ENCODE measurements at places on chromosomes 12 and 14.
A peak's percentile ranks its signal among the peaks of the same experiment; 100 is the strongest.

- no peak for DNase-seq
Measured at GRCh38 chr14:82438436-82438835, 904.8 kb upstream of the SEL1L start.

DNA sequence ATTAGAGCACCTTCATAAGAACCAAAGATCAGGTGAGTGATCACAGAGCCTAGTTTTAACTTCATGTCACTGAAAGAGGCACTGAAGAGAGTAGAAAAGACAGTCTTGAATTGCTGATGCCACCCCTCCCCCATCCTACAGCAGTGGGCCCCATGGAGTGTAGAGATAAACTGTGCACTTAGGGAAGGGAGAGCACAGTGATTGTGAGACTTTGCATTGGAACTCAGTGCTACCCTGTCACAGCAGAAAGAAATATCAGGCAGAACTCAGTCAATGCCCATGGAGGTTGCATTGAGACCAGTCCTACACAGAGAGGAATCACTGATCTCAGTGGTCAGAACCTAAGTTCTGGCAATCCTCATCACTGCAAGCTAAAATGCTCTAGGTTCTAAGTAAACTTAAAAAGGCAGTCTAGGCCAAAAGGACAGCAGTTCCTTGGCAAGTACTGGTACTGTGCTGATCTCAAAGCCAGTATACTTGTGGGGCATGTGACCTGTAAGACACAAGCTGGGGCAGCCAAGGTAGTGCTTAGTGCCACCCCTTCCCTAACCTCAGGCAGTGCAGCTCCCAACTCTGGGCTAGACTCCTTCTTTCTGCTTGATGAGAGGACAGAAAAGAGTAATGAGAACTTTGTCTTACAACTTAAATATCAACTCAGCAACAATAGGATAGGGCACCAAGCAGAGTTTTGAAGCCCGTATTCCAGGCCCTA lies 94.1 kb downstream of the FSCB start:
- no peak for DNase-seq

DNA sequence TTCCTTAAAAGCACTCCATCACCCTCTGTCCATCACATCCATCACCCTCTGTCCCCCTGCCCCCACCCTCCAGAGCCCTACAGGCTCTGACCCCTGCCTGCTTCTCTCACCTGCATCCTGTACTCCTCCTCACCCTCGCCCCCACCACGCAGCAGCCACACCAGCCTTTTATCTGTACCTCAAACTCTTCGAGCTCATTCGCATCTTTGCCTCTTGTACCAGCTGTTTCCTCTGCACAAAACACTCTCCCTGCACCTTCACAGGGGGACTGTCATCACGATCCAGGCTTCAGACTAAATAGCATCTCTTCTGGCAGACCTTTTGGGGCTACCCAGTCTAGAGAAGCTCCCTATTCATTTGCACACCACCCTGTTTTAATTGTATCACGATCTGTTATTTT lies 24.1 kb downstream of the TMEM229B start:
- no peak for DNase-seq

- DNase-seq: no peak
Measured at GRCh38 chr12:120196363-120196762, 1.8 kb upstream of the GCN1 start.

DNA sequence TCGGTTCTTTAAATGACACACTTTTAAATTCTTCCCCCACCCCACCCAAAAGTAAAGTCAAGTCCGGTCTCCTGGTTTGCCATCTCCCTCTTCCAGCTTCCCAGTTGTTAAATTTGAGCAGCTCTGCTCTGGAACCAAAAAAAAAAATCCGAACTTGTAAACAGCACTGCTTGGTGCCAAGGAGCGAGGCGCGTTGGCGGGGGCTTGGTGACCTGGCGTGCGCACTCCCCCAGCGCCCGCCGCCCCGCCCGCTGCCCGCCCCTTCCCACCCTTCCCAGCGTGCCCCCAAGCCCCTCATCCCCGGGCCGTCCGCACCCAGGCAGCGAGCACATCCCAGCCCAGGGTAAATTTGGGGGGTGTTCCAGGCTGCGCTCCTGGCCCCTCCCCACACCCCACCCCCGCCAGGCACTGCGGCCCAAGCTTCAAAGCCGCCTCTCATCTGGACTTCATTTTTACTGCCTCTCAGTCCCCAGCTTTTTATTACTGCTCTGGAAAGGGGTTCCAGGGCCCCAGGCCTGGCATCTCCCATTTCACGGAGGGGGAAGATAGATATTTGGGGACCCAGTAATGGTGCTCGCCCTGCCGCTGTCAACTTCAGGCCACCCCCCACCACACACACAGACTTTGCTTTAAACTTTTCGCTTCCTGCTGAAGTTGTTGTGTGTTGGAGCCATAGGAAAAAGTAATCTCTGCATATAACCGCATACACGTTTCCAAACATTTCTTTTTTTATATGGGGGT lies 11.7 kb upstream of the ITGB7 start:
- DNase-seq: no peak

DNA sequence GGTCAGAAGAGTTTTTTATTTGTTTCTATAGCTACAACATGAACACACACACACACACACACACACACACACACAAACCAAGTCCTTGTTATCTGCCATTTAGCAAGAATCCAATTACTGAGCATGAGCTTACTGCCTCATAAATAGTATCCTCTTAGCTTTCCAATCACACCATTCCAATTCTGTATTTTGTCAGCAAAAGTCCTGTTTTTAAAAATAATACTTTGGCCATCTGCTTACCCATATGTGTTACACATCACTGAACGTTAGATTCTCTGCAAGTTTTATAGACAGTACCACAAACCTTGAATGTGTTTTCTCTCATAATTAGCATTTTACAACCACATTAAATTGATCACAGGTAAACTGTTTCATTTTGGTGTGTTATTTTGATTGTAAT lies 1905.4 kb upstream of the FLRT2 start:
- DNase-seq: no peak

DNA sequence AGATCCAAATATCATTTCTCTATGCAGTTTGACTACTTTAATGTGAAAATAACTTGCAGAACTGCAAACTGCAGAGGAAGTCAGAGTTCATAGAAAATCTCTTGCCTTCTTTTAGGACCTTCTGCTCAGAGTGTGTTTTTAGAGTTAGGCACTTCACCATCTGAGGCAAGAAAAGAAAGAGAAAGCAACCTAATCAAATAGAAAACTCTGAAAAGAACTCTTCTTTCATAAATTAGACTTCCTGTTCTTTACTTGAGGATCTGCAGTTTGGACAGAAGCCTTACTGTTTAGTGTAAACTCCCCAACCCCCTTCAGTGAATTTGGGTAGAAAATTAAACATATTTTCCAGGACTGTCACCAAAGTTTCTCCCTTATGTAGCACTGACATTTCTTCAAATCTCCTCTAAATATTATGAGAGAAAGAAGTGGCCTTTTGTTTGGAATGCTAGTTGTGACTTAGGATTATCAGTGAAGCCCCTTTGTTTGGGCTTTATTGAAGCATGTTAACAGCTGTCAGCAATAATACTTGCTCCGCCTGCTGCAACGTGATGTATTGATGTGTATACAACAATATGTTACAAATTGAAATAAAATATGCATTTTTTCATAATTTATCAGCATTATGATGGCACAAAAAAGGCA lies 99.5 kb downstream of the PDZRN4 start:
- no peak for DNase-seq

- peak; percentile 41 for DNase-seq
Measured at GRCh38 chr12:89648211-89648930, 60.3 kb downstream of the ATP2B1 start.

- peak; percentile 9 for DNase-seq
Measured at GRCh38 chr12:402029-402389, 565 bp downstream of the CCDC77 start.

GRCh38 chr12:117402363-117402762 lies 40.9 kb upstream of the NOS1 start:
- DNase-seq: no peak

DNA sequence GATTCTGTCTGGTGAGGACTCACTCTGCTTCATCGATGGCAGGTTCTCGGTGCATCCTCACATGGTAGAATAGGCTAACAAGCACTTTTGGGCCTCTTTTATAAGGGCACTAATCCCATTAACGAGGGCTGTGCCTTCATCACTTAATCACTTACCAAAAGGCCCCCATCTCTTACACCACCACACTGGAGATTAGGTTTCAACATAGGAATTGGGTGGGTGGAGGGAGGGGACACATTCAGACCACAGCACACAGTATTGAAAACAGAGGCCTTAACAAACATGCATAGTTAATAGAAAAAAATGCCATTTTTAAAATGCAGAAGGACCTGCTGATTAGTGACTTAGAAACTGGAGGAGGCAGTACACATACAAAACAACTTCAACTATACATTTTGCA lies 61.6 kb downstream of the SPPL3 start:
- DNase-seq: no peak

- DNase-seq: peak; percentile 4
Measured at GRCh38 chr12:7555752-7556151, 52.2 kb upstream of the CD163 start.

DNA sequence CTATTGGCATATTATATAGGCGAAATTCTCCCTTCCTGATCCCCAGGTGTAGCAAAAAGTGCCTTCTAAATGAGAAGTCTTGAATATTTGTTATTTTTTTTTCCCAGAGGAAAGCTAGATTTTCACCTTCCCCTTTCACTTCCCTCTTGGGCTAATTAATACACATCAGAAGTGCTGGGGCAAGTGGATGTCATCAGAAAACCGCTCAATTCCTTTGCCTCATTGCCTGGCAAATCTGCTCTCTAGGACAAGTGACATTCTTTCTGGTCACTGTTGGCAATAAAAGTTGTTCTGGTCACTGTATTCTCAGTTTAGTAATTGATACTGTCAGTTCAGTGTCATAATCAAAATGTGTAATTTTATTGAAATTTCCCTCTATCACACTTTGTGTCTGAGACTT lies 174.5 kb downstream of the ETNK1 start:
- no peak for DNase-seq

DNA sequence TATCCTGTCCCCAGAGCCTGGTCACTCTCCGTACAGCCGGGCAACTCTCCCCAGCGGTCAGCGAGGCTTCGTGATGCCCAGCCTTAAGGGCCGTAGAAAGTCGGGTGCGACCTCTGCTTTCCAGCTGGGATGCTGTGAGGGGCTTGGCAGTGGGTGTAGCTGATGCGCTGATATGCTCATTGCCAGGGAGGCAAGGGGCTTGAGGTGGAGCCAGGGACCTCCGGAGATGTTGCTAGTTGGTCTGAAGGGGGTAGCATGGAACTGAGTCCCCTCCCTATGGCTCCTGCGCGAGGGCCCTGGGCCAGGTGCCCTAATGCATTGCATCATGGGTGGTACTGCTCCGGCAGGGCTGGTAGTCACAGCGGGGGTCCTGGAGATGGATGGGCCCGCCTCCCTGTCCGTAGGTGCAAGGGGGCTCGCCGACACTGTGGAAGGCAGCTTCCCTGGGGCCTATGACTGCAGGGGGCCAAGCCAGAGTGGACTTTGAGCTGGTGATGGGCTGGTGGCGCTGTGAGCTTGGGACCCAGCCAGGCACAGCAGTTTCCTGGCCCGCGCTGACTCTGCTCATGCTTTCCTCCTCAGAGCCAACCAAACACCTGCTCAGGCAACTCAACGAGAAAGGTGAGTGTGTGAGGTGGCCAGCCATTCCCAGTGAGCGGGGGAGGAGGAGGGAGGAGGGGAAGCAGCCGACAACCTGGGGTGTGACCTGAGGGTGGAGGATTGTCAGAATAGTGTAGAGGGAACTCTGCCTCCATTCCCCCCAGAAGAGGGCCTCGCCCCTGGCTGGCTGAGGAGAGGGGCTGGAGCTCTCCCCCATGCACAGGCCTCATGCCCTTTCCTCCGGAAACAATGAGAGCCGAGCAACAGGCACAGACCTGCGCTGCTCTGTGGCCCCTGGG lies 32.3 kb downstream of the PLEKHG3 start:
- no peak for DNase-seq

- no peak for DNase-seq
Measured at GRCh38 chr12:14171106-14171505, 189.7 kb upstream of the GRIN2B start.

GRCh38 chr14:99389174-99389826 lies 91.4 kb downstream of the SETD3 start:
- no peak for DNase-seq

All from astrocyte (in vitro differentiated cells and primary cell).